Suppressor macrophage treated with lipopolysaccharide for 4 hours (primary cell): ENCODE measurements at places on chromosomes 2 and 18.

DNA sequence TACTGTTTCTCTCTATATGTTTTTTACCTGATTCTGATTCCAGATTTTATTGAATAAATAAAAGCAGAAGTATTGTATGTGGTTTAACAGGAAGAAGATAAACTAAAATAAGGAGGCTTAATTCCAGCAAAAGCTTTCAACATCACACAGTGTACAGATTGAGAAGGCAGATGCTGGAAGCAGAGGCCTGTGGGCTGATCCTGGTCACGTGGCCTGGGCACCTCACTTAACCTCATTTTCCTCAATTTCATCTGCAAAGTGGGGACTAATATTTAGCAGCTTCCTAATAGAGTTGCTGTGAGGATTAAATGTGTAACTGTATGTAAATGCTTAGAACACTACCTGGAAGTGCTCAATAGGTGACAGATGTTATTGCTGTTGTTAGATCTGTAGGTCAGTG, 58.0 kb downstream of the CDCA7 start:
- no peak for DNase-seq

GRCh38 chr2:189375842-189376241, 65.4 kb upstream of the WDR75 start:
- DNase-seq: no peak

DNA sequence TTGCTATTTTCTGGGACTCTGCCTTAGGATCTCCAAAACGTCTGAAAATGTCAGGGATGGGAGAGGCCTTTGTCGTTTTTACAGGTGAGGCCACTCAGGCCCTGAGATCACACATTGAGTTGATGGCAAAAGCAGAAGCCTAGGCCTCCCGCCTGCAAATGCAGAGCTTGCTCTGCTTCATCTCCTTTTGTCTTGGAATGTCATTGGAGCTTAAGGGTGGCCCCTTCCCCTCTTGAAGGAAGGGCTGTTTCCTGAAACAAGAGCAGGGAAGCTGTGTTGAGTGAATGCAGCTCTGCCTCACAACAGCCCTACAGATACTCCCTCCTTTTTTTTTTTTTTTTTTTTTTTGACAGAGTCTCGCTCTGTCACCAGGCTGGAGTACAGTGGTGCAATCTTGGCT, 123.5 kb downstream of the GLI2 start:
- no peak for DNase-seq

DNA sequence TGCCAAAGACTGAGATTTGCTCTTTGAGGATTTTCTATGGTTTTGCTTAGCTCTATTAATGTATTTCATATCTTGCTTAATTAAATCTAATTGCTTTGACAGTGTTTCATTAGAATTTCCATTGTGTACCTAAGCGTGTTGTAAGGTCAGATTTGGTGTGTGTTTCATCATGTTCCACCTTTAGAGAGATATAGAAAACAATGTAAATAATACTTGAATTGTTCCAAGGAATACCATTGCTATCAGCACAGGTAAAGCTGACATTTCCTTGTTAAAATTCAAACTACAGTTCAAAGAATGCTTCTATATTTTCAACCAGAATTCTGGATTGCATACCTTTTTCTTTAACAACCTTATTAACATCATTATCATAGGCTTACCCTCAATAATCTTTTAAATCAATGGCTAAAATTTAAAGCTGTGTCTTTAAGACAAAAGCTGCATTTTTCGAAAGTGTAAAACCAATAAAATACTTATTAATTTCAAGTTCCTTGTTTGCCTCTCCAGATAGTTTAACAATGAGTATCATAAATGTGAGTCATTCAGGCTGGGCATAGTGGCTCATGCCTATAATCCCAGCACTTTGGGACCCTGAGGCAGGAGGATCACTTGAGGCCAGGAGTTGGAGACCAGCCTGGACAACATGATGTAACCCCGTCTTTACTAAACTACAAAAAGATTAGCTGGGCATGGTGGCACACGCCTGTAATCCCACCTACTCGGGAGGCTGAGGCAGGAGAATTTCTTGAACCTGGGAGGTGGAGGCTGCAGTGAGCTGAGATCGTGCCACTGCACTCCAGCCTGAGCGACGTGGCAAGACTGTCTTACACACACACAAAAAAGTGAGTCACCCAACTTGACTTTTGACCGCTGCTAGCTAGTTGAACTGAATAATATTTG, 188.0 kb upstream of the PKDCC start:
- DNase-seq: no peak

GRCh38 chr2:226796840-226797288, 2.8 kb downstream of the IRS1 start:
- DNase-seq: no peak

DNA sequence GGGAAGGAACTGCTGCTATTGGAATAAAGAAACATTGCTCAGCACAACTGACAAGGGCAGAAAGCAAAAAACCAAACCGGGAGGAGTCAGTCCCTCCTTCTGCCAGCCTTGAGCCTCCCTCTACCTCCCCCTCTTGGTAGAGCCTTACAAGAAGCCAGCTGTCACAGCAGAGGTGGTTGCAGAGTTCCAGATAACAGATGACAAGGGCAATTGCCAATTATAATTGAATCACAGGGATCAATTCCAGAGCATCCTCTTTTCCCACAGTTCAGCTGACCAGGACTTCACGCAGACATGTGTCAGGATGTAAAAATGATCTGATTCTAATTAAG, 548.2 kb upstream of the LRRTM1 start:
- DNase-seq: no peak

GRCh38 chr2:33426666-33427231, 49.7 kb upstream of the RASGRP3 start:
- no peak for DNase-seq

DNA sequence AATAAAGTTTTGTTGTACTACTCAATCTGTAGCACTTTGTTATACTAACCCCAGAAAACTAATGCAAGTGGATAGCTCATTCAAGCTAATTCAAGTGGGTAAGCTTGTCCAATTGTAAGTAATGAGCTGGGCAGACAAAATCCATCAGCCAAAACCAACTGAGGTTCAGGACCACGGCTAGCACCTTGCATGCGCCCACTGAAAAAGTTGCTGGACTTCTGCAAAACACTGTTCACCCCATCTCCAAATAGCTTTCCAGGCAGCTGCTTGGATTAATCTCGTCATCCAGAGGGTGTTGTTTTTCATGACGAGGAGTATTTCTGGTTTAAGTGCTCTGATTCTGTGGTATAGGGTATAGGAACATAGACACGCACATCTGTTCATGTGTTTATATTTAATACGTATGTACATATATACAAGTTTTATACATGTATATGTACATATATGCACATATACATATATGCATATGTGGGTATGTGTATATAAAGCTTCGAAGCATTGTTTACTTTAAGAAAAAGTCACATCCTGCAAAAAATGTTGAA, 307.5 kb downstream of the GALR1 start:
- no peak for DNase-seq

GRCh38 chr2:66041902-66042657, 392.8 kb upstream of the MEIS1 start:
- DNase-seq: no peak

- no peak for DNase-seq
Observed at GRCh38 chr2:105393373-105394055, 5.3 kb downstream of the FHL2 start.

DNA sequence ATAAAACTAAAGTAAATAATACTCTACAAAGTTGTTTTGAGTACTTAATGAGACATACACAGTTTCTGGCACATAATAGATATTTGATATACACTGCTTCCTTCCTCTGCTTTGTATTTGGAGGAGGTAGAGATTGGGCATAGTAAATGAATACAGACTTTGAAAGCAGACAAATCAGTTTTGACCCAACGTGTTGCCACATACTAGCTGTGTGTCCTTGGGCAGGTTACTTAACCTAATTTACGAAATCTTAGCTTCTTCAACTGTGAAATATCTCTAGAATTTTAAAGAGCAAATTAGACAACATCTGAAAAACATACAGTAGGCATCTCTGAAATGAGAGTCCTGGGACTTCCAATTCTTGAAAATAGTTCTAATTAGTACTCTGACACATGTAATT, 425.4 kb downstream of the TGIF1 start:
- DNase-seq: no peak

- DNase-seq: no peak
Observed at GRCh38 chr2:232537499-232537898, 2.0 kb upstream of the CHRNG start.

DNA sequence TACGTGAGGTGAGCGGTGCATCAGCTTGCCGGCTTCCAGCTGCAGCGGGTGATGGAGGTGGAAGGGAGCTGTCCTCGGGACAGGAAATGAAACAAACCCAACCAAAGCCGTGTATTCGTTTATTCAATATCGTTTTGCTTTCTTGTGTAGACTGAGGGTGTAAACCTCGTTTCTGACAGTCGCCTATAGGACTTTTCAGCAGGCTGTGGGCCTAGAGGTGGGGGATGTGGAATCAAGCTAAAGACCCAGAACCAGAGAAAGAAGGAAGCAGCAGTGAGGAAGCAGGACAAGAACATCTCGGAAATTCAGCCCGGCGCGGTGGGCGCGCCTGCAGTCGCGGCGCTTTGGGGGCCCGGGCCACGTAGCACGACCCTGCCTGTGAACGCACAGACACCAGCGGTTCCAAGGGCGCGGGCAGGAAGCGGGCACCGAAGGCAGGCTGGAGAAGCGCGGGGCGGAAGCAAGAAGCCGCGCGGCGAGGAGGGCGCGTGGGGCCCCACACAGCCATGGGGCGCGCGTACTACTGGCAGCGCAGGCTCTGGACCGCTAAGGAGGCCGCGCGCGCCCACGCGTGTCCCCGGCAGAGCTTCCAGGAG, 755 bp upstream of the ATP9B start:
- peak; percentile 9 for DNase-seq

GRCh38 chr2:57862727-57863126, 183.9 kb upstream of the VRK2 start:
- DNase-seq: no peak

DNA sequence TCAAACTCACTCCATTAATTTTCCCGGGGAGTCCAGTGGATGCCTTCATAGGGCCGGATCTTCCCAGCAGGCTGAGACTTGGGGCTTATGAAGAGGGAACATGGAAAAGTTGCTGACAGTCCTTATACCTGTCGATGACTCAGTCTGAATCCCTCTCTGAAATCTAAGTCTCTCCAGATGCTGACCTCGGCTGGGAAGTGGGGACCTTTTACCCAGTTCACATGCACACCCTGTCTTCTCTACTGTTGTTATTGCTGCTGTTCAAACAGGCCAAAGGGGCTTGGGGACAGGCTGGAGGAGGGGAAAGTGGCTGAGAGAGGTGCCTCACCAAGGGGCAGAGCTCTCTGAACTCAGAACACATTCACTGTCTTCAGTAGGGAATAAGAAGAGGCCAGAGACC, 4.1 kb upstream of the TNP1 start:
- no peak for DNase-seq

DNA sequence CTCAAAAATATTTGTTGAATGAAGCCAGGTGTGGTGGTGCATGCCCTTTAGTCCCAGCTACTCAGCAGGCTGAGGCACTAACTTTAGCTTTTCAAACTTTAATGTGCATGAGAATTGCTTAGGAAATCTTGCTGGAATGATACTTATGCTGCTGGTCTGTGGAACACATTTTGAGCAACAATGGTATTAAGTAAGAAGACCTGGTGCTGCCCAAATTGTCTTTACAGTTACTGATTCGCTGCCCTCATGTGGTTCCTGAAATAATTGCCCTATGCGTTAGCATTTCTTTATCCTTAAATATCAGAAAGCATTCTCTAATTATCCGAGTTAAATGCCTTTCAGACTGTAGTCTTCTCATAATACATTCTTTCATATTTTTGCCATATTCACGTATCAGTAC, 76.0 kb upstream of the SESTD1 start:
- DNase-seq: peak; percentile 47

DNA sequence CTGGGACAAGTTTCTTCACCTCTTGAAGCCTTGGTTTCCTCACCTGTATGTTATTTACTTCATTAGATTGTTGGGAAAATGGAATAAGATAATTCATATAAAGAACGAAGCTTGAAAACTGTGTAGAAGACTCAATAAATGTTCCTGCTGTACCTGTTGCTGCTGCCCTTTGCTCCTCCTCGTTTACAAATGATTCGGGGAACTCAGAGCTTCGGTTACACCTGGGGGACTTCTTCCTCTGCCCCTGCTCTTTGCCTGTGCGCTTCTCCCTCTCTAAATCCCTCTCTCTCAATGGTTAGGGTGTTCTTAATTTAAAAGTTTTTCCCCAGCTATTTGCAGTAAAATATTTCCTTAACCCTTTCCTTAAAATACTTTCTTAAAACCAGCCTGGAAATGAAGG, 3.3 kb upstream of the RMDN2 start:
- no peak for DNase-seq

- no peak for DNase-seq
Observed at GRCh38 chr2:165617741-165618481, 148.4 kb downstream of the CSRNP3 start.

- DNase-seq: no peak
Observed at GRCh38 chr2:5519286-5519685, 172.9 kb upstream of the SOX11 start.

DNA sequence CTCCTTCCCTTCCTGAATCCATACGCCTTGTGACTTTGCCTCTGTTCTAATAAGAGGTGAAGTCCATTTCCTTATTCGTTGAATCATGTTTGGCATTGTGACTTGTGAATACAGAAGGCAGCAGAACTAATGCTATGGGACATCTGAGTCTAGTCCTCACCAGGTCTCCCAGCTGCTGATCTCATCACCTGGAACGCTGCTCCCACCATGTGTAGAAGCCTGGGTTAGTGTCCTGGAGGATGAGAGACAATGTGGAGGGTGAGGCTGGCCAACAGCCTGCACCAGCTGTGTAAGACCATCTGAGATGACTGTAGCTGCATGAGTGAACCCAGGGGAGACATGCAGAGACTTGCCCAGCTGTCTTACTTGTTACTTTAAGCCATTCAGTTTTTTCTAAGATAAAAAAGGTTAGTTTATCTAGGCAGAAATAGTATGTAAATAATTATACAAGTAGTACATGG, 3.5 kb upstream of the HAAO start:
- DNase-seq: no peak

DNA sequence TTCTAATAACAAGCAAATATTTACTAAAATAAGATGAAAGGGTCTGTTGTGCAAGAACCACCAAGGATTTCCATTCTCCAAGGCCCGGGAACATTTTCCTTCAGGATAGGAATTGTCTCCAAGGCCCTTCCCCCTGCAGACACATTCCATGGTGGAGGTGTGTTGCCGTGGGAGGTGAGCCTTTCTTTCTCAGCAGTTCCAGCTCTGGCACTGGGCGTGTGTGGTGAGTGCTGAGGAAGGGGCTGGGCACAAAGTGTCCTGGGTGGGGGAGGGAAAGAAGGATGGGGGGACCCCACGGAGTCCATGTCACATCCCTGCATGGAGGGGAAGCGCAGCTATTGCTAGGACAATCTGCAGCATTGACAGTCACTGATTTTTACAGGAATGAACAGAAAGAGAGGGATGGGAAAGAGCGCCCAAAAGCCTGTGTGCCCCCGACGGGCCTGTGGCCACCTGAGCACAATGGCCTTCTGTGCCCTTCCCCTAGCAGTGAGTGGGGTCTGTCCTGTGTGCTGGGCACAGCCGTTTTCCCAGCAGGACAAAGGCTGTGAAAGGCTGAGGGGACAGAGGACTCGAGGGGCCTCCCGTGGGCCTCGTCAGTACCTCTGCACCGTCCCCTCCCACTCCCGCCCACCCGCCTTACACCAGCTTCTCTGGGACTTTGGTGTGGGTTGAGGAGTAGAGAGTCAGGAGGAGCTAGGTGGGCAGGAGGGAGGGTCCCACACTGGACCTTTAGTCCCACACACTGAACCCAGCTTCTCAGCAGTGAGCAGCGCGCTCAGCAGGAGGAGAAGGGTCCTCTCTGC, 79.8 kb downstream of the PTGR3 start:
- no peak for DNase-seq
